ENCODE measurements at places on chromosomes 11 and 22.

DNA sequence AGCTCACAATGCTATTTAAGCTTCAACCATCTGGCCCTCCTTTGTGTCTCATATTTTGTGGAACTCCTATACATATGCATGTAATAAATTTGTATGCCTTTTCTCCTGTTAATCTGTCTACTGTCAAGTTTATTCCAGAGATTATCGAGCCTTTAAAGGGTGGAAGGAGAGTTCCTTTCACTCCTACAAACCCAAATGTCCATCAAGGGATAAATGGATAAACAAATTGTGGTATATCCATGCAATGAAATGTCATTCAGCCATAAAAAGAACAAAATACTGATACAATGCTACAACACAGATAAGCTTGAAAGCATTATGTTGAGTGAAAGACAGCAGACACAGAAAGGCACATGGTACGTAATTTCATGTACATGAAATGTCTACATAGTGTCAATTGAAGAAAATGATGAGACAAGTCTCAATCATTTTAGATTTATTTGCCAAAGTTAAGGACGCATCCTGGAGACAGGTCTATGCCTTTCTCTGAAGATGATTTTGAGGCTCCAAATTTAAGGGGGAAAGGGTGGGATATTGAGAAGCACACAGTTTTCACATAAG is 17.7 kb upstream of the FEZ1 start:
- DNase-seq: no peak

DNA sequence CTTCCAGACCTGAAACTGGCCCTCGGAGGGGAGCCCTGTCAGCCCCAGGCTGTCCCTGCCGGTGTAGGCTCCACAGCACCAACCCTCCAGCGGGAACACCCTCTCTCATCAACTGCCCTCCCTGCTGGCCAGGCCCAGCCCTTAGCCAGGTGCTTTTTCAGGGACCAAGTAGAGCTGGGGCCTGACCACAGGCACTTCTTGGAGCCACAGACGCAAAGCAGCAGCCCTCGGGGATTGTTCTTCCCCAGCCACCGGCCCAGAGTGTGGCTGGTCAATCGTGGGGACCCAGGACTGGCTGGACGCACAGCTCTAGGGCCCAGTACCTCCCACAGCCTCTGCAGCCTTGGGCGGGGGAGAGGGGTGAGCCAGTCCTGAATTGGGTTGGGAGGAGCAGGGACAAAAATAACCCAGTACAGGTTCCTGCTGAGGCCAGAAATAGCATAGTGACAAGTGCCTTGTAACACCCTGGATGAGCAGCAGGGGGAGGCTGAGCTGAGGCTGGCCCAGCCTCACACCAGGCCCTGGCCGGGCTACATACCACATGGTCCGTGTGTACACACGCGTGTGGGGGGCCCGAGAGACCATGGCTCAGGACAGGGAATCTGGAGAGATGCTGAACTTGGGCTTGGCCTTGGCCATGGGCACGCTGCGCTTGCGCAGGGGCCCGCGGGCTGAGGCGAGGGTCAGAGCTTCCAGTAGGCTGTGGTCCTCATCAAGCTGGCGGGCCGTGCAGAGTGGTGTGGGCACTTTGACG is 2.0 kb downstream of the KCNJ11 start:
- no peak for DNase-seq

GRCh38 chr11:6498121-6498520 is 1.0 kb downstream of the DNHD1 start:
- DNase-seq: no peak

DNA sequence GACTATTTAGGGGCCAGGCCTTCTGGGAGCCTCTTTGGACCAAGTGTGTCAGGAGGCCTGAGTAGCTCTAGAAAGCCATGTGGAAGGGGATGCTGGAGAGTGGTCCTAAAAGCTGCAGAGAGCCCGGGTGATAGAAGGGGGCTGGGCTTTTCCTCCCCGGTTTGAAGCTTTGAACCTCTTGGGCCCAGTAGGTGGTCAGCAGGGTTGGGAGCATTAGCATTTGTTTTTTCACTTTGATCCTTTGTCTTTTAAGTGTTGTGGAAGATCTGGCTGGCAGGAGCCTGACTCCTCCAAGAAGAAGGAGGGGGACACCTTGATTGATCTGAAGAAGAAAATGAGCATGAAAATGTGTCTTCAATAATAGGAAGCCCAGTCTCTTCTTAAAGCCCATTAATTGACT is 596.6 kb downstream of the INSC start:
- DNase-seq: no peak

- DNase-seq: no peak
Observed at GRCh38 chr11:2889362-2890273, 4.0 kb upstream of the CDKN1C start.

DNA sequence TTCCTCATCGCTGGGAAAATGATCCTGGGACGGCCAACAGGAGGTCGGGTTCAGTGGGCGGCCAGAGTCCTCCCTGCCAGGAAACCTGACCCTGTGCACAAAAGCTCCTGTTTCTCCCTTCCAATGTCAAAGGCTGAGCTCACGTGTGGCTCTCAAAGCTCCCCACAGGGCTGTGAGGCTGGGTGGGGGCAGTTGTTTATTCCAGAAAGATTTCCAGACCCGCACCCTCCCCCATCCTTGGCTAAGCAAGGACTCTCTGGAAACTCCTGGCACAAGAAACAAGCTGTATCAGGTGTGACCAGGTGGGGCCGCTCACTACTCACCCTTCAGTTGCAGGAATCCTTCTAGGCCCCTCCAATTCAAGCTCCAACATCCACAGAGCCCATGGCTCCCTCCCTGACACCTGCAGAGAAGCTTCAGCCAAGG is 131.9 kb downstream of the SHANK2 start:
- DNase-seq: no peak

Data from GM12864 (cell line).